ENCODE measurements at places on chromosomes 3 and 15.

- no peak for DNase-seq
Observed at GRCh38 chr3:127265581-127265981, 22.3 kb downstream of the PRR20G start.

DNA sequence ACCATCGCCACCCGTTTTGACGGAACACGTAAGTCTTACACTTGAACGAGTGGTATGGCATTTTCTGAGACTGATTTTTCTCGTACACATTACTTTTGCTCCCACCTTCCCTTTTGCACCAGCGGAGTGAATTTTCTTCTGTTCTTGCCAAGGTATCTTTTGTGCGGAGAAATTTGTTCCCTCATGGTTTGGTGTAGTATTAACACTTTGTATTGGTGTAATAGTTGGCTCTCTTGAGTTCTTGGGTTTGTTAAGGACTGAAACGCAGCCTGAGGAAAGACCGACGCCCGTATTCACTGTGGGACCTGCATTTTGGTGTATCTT is 420 bp downstream of the KCNH8 start:
- DNase-seq: no peak

- DNase-seq: no peak
Observed at GRCh38 chr3:139519998-139520737, 19.4 kb downstream of the RBP1 start.

DNA sequence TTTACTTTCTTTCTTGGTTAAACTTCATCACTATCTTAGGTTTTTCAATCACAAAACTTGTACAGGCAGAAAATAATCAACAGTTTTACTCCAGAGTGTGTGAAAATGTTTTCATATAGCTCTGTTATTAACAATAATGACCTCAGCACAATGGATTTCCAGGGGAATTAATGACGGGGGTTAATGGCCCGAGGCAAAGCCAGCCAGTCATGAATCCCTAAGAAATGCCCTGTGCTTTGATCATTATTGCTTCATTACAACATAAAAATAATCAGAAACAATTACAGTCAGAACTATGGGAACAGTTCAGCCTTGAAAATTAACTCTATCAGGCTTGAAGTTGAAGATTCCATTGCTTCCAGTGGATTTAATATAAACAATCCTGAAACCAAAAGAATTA is 875.4 kb downstream of the ROBO2 start:
- no peak for DNase-seq

DNA sequence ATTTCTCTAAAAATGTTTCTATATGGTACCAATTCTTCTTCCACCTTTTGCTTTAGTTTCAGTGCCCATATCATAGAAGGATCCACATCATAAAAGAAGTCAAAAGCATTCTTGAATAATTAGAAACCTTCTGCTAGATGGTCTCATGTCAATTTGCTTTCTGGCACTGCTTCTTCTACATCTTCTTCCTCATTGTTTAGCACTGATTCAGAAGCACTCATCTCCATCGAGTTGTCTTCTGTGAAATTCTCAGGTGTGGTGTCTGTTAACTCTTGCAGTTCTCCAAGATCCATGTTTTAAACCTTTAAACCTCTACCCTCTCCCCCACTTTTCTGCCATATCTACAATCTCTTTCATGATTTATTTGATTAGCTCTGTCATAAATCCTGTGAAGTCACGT is 154.8 kb downstream of the WDR76 start:
- no peak for DNase-seq

DNA sequence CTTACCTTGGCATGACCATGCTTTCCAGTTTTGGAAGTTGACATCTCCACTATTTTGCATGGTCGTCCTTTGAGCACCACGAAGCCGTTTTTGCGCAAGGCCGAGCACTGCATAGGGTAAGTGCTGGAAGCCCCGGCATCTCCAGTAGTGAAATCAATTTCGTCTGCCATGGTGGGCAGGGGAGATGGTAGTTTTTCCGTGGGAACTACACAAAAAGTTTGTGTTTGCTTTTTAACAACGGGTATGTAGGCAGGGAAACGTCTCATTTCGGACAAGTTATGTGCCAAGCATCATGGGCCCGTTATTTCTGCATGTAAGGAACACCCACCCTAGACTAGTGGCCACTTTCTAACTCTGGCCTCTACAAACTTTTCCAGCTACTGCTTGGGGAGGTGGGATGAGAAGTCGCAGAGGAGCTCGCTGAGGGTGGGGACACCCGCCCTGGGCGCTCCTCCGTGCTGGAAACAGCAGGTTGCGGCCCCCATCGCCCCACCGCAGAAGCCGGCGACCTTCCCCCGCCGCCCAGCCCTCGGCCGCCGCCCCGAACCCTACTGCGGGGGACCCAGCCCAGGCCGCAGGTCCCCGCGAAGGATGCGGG is 701 bp downstream of the EIF5A2 start:
- no peak for DNase-seq
